ENCODE measurements at places on chromosomes 5 and 9. TPM values are rescaled to one million over a fixed set of nuclear protein-coding genes. Genes with fewer than 3 reads are reported as not detected.

Gene CA9
- total RNA-seq = 0.37 TPM

Gene GABRA1
- total RNA-seq = 0.21 TPM

- no peak for DNase-seq
Measured at GRCh38 chr9:92762196-92762595, 2.4 kb downstream of the BICD2 start.

DNA sequence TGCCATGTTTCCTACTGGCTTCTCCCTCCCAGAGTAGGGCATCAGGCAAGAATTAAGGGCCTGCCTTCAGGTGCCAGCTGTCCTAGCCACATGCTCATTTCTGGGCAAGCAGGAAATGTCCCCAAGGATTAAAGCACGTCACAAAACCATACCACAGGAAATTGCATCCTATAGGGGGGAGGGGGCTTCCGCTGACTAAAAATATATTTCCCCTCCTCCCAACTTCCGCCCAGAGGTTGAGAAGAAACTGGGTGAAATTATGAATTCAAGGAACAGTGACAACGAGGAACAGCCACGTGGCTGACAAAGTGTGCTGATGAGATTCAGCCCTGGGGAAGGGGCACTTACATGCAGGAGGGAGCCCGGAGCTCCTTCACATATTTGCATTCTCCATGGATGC, 4.1 kb downstream of the HBEGF start:
- no peak for DNase-seq

DNA sequence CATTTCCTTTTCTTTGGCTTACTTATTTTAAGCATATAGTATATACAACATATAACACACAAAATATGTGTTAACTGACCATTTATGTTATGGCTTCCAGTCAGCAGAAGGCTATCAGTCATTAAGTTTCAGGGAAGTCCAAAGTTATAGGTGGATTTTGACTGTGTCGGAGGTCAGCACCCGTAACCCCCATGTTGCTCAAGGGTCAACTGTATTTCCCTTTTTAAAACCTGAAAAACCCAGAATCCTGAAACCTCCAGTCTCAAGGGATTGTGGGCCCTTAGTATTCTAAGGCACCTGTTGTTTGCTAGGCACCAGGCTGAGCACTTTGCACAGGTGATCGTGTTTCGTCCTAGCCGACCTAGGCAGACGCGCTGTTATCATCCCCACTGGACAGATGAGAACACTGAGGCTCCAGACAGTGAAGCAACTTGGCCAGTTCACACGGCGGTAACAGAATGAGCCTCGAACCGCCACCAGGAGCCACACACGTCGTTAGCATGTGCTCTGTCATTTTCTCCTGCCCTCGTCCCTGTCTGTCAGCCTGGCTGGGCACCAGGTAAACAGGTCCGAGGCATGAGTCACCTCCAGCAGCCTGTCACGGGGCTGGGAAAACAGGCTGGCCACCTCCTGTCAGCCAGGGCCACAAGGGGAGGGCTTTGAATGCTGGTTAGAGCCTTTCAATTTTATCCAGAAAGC, 39.9 kb downstream of the DUSP1 start:
- no peak for DNase-seq
